Cerebellar nuclear complex (tissue), 1 donor: ENCODE measurements at places on chromosomes 3 and 15.

- DNase-seq, result no peak
Measured at GRCh38 chr3:73401616-73402279, 223.0 kb downstream of the PDZRN3 start.

GRCh38 chr3:113157408-113158030, 53.8 kb upstream of the BOC start:
- no peak for DNase-seq

DNA sequence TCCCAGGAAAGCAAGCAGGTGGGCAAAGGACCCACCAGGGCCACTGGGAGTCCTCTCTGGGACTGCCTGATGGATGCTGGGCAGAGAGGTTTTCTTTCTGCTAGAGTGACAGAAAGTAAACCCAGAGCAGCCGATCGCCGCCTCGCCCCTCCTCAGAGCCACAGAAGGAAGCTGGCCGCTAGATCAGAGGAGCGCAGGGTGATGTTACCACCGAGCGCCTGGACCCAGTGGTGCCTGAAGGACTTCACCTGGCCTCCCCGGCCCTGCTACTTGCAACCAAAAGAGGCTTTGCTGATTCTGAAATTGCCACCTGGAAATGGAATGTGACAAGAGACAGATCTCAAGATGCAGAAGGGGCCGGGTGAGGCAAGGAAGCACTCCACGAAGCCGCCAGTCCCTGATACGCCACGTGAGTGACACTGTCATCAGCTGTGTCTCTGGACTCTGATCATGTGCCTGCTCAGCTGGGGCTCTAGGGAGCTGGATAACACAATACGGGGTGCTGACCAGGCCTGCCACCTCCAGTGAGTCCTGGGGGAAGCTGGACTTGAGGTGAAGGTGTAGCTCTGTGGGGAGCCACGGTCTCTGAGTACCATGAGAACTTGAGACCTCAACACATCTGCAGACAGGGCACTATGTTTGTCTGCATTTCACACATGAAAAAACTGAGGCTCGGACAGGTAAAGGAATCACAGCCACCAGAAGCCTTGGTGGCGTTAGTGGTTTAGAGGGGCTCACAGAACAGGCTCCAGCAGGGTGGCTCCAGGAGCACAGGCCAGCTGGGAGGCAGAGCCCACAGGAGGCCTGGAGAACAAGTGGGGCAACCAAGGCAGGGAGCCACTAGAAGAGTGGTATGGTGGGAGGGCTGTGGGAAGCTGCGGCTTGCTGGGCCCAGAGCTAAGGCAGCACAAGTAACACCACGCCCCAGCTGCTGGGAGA, 137.9 kb upstream of the PRR20G start:
- DNase-seq, result no peak

- no peak for DNase-seq
Measured at GRCh38 chr3:170641510-170642236, 55.8 kb upstream of the SLC7A14 start.

DNA sequence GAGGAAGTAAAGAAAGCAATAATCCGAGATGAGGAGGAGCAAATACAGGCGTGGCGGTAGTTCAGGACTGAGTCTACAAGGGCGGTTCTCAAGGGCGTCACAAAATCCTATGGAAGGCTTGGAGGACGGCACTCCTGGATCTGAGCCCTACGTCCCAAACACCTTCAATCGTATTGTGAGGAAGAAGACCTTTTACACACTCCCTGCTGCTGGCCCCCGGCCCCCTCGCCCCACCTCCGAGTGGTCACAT, 747 bp downstream of the PLD1 start:
- no peak for DNase-seq

- DNase-seq, result no peak
Measured at GRCh38 chr3:123792473-123793201, 91.5 kb downstream of the MYLK start.

- no peak for DNase-seq
Measured at GRCh38 chr3:57616233-57616632, 19.1 kb upstream of the ARF4 start.

GRCh38 chr3:194955546-194955945, 269.9 kb downstream of the FAM43A start:
- DNase-seq, result no peak

GRCh38 chr3:112647122-112647521, 6.2 kb upstream of the CCDC80 start:
- no peak for DNase-seq

GRCh38 chr15:38745126-38745525, 180.5 kb upstream of the RASGRP1 start:
- DNase-seq, result no peak
